ENCODE measurements at places on chromosomes 11 and 22.

GRCh38 chr22:43293259-43293654, 49.9 kb downstream of the SCUBE1 start:
- DNase-seq = no peak

GRCh38 chr11:14357881-14358728, 878 bp downstream of the RRAS2 start:
- DNase-seq = no peak

- DNase-seq = no peak
Measured at GRCh38 chr22:23553438-23553837, 26.7 kb downstream of the IGLL1 start.

DNA sequence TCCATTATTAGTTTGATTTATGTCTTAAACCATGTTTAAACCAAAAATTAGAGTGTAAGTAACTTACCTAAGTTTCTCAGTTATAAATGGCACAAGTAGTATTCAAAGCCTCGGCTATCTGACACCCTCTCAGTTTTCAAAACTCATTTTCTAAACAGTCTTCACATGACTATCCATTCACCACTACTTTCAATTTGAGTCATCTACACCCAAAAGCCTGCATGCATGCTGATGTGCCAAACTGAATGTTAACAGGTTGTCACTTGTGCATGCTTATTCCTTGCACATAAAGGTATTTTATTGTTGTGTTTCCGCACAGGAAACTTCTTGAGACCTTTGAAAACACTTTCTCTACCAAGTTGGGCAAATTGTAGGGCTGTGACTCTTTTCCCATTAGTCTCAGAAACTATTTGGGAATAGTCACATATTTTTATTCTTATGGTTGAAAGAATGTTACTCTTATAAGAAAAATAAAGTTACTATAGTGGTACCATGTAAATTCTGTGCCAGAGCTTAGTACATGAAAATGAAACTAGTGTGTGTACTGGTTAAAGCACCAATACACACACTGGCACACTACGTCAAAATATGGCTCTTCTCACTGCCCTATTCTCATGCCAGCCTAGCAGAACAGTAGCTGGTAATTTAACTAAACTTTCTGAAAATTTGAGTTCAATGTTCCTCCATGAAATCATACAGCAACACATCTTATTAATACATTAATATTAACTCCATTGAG, 2.2 kb upstream of the OR51E2 start:
- DNase-seq = no peak

DNA sequence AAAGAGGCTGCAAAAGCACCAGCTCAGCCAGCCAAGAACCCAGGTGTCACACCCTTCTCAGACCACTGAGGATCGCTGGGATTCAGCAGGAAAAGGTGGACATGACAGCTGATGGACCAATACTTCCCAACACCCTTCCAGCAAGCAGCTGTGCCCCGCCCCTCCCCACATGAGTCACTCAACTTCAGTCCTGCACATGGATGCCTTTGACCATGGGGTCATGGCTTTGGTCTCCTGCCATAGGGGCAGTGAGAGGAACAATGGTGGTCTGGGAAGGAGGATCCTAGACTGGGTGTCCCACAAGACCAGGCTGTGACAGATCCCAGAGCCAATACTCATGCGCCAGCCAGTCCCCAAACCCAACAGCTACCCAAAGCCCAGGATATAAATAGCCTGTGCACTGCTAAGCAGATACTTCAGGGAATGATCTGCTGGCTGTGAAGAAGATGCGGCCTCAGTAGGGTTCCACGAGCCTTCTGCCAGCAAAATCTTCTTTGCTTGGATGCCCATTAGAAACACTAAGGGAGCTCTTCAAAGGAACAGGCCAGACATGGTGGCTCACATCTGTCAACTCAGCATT, 5.5 kb upstream of the RGL4 start:
- DNase-seq = no peak

GRCh38 chr11:78420796-78421209, 3.2 kb upstream of the GAB2 start:
- no peak for DNase-seq

- no peak for DNase-seq
Measured at GRCh38 chr11:35671396-35672127, 9.0 kb downstream of the TRIM44 start.

GRCh38 chr11:132561937-132562336, 970.4 kb downstream of the OPCML start:
- no peak for DNase-seq

DNA sequence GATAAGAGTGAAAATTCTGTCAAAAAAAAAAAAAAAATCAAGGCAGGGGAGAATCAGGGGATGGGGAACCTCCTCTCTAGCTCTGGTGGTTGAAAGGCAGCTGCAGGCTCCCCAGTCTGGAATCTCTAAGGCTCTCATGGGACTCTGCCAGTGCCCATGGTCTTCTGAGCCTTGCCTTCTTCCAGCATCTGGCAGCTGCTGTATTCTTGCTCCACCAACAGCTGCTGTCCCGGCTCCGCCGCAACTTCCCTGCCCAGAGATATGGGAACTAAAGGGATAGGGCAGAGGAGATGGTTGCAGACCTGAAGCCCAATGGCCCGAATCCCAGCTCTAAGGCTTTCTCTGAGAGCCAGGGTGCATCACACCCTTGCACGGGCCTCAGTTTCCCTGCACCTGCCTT, 49.5 kb upstream of the PHF21B start:
- DNase-seq = no peak

DNA sequence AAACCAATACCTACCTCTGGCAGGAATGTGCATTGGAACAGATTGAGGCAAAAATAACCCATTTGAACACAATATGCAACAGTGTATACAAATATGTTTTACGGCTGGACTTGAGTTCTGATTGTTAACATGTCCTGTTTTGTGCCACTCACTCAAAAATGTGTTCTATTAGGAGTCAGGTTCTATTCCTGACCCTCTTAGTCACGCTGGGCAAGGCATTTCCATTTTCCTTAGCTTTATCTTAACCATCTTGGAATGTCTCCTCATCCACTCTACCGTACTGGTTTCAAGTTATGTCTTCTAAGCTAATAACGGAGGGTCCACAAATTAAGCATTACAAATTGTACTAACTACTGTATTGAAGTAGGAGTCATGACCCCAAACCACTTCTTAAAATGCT, 78.6 kb downstream of the MAML2 start:
- no peak for DNase-seq

DNA sequence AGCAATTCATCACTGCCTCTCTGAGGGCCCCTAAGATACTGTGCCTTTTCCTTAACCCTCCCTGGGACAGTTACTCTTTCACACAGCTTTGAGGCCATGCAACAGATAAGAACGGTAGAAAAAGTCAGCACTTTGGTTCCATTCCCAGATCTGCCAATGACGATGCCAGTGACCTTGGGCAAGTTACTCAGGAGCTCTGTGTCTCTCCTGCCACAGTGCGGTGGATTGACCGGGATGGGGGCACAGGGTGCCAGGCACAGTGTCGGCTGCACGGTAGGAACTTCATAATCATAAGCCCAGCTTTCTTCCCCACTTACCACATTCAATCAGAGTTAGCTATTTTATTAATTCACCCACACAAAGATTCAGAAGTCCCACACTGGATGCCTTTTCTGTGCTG, 1041.8 kb downstream of the TBC1D22A start:
- no peak for DNase-seq

DNA sequence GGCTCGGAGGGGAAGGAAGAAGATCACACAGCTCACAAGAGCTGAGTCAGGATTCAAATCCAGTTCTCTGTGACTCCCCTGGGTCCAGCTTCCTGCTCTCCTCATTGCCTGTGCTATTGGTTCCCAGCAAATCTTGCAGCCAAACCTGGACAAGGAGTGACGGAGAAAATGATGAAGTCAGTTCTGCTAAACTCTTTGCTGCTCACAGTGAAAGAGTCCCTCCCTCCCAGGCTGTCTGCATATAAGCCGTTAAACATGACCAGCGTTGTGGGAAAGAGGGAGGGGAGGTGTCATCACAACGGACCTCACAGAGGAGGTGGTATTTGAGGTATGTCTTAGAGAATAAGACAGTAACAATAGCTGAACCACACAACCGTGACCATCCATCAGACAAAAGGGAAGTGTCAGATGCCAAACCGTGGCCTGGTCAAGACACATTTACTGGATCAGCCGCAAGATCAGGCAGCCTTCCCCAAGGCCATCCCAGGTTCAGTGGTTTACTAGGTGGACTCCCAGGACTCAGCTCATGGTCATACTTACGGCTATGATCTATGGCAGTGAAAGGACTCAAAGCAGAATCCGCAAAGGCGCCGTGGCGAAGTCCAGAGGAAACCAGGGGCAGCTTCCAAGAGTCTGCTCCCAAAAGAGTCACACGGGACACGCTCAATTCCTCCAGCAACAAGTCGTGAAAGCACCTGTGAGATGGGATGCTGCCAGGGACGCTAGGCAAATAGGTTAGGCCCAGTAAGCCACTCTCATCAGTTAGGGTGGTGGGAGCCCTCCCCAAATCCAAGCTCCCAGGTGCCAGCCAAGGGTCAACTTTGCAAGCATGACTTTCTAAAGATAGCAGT, 2.8 kb upstream of the CYTH4 start:
- DNase-seq = no peak

DNA sequence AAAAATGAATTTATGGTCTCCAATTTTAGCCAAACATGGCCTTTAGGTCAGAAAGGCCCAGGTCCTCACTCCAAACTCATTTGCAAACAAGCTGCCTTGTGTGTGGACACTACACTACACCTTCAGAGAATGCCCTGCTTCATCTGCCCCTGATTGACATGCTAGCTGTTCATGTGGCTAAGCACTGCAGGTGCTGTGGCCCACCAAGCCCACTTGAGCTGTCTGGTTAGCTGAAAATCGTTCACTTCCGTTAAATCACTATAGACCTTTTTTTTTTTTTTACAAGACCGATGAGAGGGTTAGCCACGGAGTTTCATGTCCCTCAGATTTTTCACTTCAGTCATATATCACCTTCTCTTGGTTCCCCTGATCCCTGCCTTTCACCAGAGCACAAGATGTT, 39.3 kb downstream of the NF2 start:
- no peak for DNase-seq

DNA sequence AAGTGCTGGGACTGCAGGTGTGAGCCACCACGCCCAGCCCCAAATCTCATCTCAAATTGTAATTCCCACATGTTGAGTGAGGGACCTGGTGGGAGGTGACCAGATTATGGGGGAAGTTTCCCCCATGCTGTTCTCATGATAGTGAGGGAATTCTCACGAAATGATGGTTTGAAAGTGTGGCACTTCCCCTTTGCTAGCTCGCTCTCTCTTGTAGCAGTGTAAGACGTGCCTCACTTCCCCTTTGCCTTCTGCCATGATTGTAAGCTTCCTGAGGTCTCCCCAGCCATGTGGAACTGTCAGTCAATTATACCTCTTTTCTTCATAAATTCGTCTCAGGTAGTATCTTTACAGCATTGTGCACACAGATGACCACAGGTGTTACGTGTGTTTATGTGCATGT, 357.8 kb downstream of the CADM1 start:
- DNase-seq = no peak

DNA sequence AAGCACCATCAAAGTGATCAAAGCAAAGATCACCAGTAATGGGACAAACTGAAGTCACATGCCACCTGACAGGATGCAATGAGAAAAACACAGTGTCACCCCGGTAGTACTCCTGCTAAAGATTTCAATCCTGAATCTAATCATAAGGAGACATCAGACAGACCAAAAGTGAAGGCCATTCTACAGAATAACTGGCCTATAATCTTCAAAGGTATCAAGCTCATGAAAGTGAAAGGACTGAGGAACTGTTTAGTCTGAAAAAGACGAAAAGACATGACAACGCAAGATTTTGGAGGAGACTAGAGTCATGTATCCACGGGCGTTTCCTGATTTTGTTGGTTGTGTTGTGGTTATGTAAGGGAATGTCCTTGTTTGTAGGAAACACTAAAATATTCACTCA, 42.4 kb upstream of the TSKU start:
- no peak for DNase-seq

DNA sequence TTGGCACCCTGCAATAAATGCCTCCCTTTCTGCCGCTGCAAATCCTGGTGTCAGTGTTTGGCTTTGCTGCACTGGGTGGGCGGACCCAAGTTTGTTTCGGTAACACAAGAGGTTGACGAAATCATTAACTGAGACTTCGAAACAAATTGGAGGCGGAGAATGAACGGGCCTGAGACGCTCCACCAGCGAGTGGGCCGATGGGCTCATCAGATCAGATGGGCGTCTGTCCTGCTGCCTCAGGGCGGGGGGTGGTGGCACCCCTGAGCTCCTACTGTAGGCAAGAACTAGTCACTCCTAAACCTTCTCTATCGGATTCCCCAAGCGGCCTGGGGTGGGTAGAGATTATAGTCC, 918 bp upstream of the CAPN5 start:
- no peak for DNase-seq

- no peak for DNase-seq
Measured at GRCh38 chr11:103803062-103803461, 233.4 kb upstream of the DDI1 start.

DNA sequence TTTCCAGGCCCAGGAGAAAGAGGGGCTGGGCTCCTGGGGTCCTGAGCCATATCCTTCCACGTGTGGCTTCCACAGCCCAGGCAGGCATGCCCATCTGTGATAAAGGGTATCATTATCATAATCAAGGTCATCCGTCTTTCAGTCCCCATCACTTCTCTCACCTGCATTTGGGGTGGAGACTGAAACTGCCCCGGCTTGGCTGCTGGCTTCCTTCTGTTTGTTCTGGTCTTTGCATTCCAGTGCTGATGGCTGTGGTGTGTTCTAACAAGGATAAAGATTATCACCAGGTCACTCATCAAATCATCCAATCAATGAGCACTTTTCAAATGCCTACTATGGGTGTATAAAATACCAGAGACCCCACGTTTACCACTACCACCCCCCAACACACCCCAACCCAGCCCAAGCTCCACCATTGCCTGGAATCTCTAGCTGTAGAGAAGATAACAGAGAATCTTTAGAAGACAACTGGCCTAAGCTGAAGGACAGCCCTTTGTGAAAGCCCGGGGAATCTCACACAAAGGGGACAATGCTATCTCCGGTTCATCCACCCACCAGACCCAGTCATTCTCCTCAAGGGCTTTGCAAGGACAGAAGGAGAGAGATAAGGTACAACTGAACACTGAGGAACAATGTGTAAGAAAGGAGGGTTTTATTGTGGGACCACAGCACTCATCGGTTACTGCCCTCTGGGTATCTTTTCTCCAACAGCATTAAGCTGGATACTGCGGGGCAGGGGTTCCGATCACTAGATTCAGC, 54.9 kb downstream of the AHNAK start:
- DNase-seq = no peak

- DNase-seq = no peak
Measured at GRCh38 chr11:131537196-131537595, 166.8 kb downstream of the NTM start.

- DNase-seq = no peak
Measured at GRCh38 chr11:122393209-122393860, 262.2 kb upstream of the UBASH3B start.

GRCh38 chr11:86427441-86427840, 52.8 kb downstream of the CCDC81 start:
- DNase-seq = no peak

DNA sequence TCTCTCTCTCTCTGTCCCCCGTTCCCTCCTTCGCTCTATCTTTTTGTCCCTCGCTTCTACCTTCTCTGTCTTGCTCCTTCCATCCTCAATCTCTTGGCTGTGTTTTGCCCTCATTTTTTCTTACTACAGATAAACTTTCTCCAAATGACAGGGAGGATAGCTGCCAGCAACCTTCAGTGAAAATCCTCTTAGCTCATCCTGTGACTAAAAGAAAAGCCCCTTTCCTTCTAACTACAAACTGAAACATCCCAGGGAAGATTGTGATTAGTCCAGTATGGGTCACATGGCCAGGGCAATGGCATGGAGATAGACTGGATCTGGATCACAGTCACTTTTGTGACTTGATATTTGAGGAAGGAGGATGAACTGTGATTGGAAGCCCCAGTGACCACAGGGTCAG, 10.4 kb downstream of the SPON1 start:
- no peak for DNase-seq
